ENCODE measurements at places on chromosomes 12 and 14.

DNA sequence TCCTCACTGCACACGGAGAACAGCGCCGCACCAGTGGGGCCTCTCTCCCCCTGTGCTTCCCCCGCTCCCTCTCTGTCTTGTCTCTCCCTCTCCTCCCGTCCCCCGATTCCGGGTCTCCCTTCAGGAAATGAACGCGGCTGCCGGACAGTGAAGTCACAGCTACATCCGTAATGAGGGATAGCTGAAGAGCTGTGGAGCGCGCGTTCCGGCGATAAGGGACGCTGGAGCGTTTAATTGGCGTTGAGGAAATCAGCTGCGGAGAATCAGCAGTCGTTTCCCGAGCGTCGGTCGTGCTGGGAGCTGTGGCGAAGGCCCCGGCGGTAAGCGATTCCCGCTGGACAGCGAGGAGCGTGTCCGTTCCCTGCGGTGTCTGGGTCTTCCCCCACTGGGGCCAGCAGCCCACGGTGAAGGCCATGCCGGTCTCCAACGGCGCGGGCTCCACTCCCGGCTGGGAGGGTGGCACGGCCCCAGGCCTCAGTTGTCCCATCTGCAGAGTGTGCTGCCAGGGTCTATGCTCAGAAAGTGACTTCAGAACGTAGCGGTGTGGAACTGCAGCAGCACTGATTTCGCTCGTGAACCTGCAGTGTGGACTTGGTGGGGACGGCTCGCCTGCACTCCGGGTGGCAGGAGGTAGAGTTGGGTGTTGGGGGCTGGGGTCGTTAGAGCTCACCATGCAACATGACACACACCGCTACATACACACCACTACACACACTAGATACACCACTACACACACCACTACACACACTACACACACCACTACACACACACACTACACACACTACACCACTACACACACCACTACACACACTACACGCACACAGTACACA is 10.9 kb downstream of the NOC4L start:
- DNase-seq, result no peak

DNA sequence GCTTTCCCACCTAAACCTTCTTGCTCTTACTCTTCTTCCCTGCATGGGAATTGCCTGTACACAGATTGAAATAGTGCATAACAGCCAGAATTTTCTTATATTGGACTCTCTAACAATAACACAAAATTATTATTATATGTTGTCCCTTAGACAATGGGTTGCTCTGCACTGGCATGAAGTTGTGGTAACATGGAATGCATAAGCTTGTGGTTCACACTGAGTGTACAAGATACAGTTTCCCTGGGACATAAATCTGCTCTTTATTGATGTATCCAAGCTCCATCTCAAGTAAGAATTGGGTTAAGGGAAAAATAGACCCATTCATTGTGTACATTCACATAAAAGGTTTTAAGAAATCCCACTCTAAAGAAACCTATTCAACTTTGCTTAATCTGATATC is 114.4 kb upstream of the NTF3 start:
- DNase-seq, result no peak

- DNase-seq, result peak; percentile 45
These were observed 29.7 kb downstream of the CCDC85C start for GRCh38 chr14:99574099-99574880.

DNA sequence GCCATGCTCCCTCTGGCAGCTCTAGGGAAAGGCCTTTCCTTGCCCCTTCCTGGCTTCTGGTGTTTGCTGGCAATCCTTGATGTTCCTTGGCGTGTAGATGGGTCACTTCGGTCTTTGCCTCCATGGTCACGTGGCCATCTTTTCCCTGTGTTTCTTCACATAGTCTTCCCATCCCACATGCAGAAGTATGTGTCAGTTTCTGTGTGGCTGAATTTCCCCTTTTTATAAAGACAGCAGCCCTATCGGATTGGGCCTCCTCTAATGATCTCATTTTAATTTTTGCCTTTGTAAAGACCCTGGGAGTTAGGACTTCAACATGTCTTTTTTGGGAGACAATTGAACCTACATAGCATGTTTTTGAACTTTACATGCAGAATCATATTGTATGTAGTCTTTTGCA is 107.2 kb upstream of the FGD4 start:
- DNase-seq, result no peak

- no peak for DNase-seq
These were observed 68.5 kb upstream of the LRIG3 start for GRCh38 chr12:58988643-58989344.

DNA sequence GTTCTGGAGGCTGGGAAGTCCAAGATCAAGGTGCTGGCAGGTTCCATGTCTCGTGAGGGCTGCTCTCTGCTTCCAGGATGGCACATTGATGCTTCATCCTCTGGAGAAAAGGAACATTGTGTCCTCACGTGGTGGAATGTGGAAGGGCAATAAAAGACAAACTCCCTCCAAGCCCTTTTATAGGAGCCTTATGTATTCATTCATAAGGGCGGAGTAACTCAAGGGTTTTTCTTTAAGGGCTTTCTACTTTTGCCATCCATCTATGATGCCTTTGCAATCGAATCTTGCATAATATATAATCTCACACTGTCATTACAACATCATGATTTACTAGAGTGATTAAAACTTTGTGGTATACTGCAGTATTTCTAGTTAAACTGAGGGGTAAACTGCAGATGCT is 132.7 kb upstream of the DDHD1 start:
- no peak for DNase-seq

DNA sequence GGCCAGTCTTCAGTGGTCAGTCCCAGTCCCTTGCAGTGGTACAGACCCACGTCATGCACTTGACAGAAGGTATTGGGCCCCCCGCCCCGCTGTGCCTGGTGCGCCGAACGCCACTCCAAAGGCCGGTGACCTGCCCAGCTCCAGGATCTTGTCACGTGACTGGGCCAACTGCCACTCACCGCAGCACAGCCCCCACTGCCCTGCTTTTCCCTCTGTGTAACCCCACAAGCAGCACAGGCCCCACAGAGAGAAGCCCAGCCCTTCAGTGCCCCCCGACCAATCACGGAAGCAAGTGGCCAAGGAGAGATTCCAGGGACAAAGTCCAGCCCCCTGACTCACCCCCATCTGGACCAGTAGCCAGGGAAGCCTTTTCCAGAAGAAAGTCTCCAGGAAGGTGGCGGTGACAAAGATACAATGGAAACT is 498 bp downstream of the GPR132 start:
- no peak for DNase-seq

- no peak for DNase-seq
These were observed 8.6 kb downstream of the BCL2L14 start for GRCh38 chr12:12079291-12079690.

- no peak for DNase-seq
These were observed 15.0 kb upstream of the FOXG1 start for GRCh38 chr14:28751467-28752058.

DNA sequence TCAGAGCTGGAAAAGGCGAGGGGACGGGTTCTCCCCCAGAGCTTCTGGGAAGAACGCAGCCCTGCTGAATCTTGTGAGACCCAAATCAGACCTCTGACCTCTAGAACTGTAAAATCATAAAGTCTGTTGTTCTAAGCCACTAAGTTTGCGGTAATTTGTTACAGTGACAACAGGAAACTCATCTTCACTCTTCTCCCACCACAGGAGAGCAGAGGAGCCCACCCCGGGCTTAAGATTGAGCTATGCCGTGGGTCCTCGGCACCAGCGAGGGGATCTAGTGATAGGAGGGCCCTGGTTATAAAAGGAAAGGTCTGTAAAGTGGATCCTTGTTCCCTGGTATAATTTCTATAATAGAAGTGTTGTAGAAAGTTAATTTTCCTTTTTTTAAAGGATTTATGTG is 7.6 kb downstream of the MLXIP start:
- DNase-seq, result no peak

DNA sequence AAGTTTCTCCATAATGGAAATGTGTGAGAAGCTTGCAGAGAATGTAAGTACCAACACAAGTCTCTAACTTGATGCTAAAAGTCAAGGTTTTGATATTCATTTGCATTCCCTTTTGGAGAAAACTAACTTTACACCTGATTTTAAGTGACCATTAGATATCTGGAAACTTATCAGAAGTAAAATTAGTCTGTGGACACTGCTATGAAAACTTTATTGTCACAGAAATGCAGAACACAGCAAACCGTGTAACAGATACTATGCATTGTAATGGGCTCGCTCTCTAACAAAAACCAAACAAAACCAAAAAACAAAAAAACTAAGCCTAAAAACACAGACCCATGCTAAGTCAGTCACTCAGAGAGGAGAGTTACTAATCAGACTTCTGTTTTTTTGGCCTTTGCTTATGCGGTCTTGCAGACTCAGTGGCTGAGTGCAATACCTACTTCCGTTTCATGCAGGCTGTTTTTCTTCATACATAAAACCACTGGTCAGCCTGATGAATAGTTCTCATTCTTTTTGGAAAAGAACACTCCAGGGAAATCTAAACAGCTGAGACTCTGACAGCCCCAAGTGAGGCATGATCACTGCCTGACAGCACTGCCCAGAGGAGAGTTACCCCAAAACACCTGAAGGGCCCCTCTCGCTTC is 35.7 kb downstream of the NRDE2 start:
- DNase-seq, result no peak

DNA sequence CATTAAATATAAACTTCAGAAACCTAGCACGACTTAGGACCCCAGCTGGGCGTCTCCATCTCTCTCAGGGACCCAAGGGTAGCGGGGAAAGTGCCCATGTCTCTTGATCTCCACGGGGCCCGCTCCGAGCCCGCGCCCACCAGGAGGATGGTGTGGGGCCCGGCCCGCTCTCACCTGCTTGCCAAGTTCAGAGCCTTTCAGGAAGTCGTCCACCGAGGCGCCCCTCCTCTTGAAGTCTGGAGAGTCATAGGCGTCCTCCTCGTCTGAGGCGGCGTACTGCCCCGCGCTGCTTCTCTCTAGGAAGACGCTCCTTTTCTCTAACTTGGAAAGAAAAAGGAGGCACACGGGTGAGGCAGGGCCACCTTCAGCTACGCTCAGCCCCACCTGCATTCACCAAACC is 96.9 kb downstream of the PIWIL1 start:
- no peak for DNase-seq

- no peak for DNase-seq
These were observed 14.3 kb downstream of the EXOC3L4 start for GRCh38 chr14:103108749-103109207.

DNA sequence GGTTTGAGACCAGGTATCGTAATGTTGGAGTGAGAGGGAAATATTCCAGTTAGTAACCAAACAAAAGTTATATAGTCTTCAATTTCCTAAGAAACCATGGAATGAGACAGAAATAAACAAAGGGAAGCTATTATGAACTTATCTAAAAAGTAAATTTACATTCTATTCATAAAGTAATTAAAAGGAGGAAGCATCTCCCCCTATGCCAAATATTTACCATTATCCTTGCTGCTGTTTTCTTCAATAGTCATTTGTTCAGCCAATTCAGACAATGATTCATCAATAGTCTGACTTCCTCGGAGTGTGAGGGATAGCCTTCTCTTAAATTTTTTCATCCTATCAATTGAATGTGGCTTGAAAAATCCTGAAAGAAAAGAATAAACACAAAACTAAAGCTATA is 65.7 kb downstream of the CDK17 start:
- DNase-seq, result no peak

DNA sequence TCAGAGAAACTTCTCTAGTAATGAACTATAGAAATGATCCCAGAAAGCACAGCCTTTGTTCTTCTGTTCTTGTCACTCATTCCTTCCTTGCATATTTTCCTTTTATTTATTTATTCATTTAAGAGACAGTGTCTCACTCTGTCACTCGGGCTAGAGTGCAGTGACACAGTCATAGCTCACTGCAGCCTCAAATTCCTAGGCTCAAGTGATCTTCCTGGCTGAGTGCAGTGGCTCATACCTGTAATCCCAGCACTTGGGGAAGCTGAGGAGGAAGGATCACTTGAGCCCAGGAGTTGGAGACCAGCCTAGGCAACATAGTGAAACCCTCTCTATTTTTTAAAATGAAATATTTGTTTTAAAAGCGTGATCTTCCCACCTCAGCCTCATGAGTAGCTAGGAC is 11.5 kb downstream of the TECPR2 start:
- DNase-seq, result no peak

DNA sequence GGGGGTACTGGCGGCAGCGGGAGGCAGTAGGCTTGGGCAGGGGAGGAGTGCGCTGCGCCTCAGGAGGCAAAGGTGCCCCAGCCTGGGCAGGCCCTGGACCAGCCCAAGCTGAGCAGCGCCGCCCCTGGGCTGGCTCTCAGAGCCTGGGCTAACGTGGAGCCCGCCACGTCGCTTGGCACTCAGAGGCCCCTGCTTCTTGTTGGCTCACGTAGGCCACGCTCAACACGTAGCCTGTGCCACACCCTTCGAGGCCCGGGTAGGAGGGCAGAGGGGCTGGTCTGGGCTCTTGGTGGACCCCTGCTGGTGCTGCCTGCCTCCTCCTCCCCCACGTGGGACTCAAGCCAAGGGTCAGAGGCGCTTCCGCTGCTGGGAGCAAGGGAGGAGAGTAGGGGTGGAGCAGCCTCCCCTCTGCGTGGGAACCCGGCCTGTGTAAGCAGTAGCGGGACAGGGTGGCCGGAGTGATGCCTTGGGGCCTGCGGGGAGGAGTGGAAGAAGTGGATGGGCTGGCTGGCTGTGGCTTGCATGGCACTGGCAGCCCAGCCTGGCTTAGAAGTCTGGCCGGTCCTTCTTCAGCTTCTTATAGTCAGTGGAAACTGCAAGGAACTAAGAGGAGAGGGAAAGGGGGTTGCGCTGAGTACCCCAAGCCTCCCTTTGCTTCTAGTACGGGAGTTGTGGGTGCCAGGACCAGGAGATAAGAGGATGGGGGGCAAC is 5.7 kb downstream of the SHMT2 start:
- DNase-seq, result no peak

- DNase-seq, result no peak
These were observed 17.9 kb downstream of the HRK start for GRCh38 chr12:116863275-116863767.

DNA sequence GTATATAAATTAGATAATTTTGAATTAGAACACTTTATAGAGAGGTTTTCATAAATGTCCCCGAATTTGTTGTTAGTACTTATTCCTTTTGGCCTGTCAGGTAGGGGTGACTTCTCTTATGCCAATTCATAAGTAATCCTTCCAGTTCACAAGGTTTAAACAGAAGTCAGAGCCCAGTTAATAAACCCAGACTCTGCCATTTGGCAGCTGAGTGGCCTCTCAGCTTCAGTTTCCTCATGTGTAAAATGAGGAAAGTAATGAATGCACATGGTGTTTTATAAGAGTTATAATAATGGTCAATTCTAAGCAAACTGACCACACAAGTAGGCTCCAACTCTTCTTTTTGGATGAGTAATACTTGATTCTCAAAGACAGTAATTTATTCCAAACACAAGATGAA is 10.3 kb downstream of the MTERF2 start:
- DNase-seq, result no peak

DNA sequence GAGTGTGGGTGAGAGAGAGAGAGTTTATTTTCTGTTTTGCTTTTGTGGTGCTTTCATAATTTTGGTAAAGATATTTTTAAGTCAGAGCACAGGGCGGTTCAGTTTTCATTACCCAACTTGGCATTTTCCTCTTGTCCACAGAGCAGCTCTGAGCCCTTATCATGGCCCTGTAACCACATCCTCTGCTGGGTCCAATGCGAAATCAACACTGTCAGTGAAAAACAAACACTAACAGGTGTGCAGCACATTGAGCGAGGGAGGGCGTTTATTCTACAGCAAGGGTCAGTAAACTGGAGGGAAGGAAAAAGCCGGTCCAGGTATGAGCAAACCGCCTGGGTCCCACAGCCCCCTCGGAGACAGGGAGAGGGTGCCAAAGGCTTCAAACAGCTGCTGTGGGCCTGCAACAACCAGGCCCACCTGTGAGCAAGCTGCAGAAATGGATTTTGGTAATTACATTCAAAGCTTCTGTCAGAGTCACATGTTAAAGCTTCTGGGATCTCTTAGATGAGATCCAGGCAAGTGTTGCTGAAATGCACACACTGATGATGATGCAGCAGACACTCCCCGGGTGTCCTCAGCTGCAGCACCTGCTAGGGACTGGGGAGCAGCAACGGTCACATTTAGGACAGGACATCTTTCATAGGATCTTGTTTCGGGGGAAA is 132.7 kb upstream of the DYRK2 start:
- DNase-seq, result no peak
